MV-4-11 (cell line): ENCODE measurements at places on chromosomes 5 and 9.

GRCh38 chr5:72842816-72843215, 26.4 kb downstream of the TNPO1 start:
- peak; percentile 66 for DNase-seq

GRCh38 chr9:91625331-91625730, 201.7 kb upstream of the NFIL3 start:
- DNase-seq = no peak

GRCh38 chr9:81416476-81417298, 272.7 kb downstream of the TLE1 start:
- no peak for DNase-seq

DNA sequence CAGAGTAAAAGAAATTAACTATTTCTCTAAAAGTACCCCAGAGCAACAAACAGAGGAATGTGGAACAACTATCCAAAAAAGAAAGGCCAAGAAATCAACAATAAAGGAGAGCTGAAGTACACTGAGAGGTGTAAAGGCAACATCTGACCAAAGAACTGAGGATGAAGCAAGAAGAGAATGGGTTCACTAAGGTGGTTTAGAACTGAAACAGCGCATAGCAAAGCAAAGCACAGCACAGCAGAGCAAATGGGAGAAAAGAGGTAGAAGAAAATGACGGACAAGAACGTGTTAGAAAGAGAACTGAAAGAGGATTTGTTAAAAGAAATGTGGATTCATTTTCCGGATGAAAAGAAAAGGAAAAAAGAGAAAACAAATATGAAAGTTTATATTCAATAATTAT, 25.8 kb downstream of the RFX3 start:
- DNase-seq = no peak

- DNase-seq = no peak
Observed at GRCh38 chr9:2874001-2874750, 30.3 kb upstream of the PUM3 start.

DNA sequence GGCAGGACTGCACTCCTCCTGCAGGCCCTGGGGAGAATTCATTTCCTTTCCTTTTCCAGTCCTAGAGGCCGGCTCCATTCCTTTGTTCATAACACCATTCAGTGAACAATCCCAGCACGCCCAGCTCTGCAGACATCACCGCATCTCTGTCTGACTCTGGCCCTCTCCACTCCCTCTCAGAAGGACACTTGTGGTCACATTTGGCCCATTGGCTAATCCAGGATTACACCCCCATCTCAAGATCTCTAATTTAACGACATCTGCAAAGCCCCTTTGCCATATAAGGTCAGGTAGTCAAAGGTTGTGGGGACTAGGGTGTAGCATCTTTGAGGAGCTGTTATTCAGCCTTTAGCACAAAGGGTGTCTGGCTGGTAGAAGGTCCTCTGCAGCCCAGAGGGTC, 185.0 kb upstream of the DAP start:
- DNase-seq = no peak

GRCh38 chr5:59209758-59210359, 627.0 kb downstream of the RAB3C start:
- DNase-seq = no peak

- no peak for DNase-seq
Observed at GRCh38 chr9:81673310-81673709, 16.0 kb downstream of the TLE1 start.

DNA sequence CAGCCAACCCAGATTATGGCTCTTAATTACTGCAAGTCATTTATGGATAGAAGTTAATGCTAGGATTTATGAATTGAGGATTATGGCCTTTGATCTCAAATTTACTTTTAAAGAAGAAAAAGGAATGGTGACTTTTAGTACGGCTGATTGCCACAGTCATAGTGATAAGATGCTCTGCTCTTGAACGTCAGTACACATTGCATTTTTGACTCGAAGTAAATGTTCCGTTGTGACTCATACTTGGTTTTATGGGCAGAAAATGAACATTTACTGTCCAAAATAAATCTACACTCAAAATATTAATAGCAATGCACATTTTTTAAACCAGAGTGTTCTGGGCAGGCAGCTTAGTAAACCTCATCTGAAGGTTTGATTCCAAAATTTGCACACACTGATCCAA, 830 bp downstream of the ADAMTSL1 start:
- no peak for DNase-seq

GRCh38 chr9:123329329-123329955, 26.6 kb upstream of the CRB2 start:
- DNase-seq = peak; percentile 54
